ENCODE measurements at places on chromosomes 2 and 18.
A peak's percentile ranks its signal among the peaks of the same experiment; 100 is the strongest.

DNA sequence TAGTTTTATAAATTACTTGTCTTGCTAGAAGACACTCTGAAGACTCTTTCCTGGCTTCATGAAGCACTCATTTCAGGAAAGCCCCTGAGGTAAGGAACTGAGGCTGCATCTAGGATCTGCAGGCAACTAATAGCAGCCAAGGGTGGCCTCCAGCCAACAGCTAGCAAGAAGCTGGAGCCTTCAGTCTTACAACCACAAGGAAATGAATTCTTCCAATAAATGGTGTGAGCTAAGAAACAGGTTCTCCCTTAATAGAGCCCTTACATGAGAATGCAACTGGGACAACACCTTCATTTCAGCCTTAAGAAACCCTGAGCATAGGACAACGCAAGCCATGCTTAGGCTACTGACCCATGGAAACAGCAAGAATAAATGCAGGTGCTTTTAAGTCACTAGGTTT, 254.6 kb upstream of the RBBP8 start:
- DNase-seq = no peak

- no peak for DNase-seq
These were observed 84.7 kb downstream of the ZNF407 start for GRCh38 chr18:74682141-74682990.

DNA sequence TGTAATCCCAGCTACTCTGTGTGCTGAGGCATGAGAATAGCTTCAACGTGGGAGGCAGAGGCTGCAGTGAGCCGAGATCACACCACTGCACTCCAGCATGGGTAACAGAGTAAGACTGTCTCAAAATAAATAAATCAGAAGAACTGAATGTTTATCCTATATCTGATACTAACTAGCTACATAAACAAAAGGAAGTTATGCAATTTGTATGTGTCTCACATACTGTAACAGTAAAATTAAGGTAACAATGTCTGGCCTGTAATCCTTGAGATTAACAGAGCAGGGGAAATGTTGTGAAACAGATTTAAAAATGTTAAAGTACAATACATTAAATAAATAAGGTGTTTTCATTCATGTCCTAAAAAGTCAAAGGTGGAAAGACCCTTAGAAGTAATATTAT, 150.8 kb downstream of the MEMO1 start:
- DNase-seq = no peak

DNA sequence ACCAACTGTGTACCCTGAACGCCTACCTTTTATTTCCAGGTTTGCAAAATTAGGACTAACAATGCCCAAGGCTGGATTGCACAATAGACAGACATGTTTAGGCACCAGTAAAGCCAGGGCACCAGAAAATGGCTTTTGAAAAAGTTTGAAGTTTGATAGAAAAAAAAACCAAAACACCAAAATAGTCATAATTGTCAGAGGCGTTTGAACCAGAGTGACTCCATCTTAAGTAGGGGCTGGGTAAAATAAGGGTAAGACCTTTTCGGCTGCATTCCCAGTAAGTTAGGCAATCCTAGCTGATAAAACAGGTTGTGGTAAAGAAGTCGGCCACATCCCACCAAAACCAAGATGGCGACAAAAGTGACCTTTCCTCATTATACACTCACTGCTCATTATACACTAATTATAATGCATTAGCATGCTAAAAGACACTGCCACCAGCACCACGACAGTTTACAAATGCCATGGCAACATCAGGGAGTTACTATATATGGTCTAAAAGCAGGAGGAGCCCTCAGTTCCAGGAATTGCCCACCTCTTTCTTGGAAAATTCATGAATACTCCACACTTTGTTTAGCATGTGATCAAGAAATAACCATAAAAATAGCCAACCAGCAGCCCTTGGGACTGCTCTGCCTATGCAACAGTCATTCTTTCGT, 105.1 kb upstream of the MSH2 start:
- DNase-seq = no peak

DNA sequence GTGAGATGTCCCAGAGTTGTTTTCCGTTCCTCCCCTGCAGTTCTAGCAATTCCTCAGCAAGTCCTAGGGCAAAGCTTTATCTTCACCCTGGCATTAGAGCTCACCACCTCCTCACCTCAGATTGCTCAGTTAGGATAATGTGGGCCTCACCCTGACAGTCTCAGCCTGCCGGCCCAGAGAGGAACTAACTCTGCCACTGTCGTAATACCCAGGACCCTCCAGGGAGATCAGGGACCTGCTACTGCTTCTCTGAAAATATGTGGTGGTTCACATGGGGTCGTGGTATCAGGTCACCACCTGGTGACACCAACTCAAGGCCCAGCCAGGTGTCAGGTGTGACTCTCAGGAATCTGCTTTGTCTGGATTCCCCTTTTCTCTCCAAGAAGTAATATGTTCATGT, 120.7 kb downstream of the FEZ2 start:
- no peak for DNase-seq

DNA sequence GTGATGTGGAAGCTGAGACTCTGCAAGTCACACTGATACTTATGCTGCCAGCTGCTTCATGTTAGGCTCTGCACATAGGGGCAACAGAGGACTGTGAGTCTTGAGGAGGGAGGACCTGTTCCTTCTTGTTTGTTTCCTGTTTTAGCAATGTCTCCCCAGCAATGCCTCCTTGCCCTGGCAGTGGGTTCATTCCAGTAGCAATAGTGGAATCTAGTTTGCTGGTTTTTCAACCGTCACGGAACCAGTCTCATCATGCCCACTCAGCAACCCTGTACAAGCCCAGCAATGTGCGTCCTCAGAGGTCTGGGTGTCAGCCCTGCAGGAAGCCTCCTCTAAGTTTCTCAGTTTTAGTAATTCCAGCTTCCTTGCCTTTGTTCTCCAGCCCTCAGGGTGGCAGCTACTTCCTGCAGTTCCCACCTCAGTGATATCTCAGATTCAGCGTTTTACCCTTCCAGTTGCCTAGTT, 20.5 kb upstream of the ITGB6 start:
- no peak for DNase-seq

GRCh38 chr2:232568161-232568560, 17.7 kb downstream of the EIF4E2 start:
- no peak for DNase-seq

DNA sequence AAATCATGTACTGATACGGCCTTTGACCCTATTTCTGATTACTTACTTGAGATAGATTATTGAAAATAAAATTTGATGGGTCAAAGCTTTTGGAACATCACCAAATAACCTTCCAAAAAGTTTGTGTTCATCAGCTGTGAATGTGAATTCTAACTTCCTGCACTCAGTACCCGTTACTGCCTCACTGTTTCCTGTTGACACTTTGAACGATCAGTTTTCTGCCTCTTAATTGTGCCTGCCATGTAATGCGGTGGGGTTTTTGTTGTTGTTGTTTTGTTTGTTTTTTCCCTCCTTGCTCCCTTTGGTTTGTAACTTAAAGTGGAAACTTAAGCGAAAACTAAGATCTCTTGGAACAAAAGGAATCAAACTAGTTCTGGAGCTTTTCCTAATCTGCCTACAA, 18.9 kb downstream of the ATG16L1 start:
- no peak for DNase-seq

- no peak for DNase-seq
These were observed 79.9 kb downstream of the PARD3B start for GRCh38 chr2:204625135-204625534.

- DNase-seq = peak; percentile 10
These were observed 42.6 kb upstream of the HPCAL1 start for GRCh38 chr2:10260130-10260529.

DNA sequence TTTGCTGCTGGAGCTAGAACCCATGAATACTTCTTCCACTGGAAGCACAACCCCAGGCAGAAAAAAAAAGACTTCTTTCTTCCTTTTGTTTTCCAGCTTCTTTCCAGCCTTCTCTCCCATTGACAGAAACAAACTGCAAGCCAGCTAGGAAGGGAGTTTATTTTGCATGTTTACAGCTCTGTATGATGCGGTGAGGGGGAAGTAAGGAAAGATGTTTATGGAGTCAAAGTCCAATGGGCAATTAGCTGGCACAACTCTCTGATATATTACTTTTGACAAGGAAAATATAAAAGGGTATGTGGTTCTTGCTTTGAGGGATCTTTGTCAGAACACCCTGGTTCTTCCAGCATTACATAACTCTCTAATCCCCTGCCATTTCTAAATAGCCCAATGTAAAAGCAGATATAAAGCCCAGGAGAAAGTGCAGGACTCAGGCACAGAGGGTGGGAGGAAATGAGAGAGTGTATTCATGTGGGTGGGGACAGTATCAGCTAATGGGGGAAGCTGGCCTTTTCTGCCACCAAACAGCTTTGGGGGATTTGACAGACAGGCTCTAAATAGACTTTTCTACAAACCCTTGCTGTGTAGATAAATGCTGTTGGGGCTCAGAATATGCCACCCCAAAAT, 9.3 kb upstream of the NMS start:
- no peak for DNase-seq

GRCh38 chr2:66522611-66523376, 87.9 kb downstream of the MEIS1 start:
- DNase-seq = no peak

GRCh38 chr18:80178935-80179818, 68.1 kb downstream of the PARD6G start:
- no peak for DNase-seq

GRCh38 chr18:24869285-24869684, 408.8 kb downstream of the HRH4 start:
- no peak for DNase-seq
